Ascending aorta (tissue), 2 donors: ENCODE measurements at places on chromosomes 1 and 21.

- DNase-seq = no peak
Observed at GRCh38 chr1:70779571-70779970, 268.0 kb downstream of the PTGER3 start.

- no peak for DNase-seq
Observed at GRCh38 chr1:160168609-160169369, 17.4 kb downstream of the ATP1A4 start.

GRCh38 chr1:11930571-11931445 is 3.7 kb upstream of the PLOD1 start:
- no peak for DNase-seq

- DNase-seq = no peak
Observed at GRCh38 chr1:236334893-236335545, 53.3 kb upstream of the ERO1B start.

DNA sequence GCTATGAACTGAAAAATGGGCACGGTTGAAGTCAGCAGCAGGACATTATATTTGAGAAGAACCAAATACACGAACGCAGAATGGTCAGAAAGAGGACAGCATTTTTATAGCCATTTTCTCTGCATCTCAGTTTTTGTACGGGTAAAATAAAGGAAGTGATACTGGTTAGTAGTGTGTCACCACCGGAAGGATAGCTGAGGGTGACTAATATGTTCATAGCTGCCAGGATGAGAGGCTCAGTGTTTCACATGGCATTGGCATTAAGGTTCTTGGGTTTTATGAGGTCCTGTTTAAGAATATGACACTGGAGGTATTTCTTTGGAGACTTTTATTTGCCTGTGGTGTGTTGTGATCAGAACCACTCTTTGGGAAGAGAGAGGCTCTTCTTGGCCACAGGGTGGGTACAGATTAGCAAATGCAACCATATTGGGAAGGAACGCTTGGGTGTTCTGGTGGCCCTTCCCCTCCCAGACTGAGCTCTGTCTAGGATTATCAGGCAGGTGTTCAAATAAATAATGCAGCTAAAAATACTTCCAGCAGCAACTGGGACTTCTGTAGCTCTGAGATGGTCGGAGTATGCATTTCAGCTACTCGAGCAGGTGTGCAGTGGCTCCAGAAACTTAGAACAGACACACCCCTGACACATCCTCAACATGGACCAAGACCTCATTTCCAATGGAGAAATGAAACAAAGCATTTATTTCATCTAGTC is 158.2 kb downstream of the PBX1 start:
- DNase-seq = no peak

DNA sequence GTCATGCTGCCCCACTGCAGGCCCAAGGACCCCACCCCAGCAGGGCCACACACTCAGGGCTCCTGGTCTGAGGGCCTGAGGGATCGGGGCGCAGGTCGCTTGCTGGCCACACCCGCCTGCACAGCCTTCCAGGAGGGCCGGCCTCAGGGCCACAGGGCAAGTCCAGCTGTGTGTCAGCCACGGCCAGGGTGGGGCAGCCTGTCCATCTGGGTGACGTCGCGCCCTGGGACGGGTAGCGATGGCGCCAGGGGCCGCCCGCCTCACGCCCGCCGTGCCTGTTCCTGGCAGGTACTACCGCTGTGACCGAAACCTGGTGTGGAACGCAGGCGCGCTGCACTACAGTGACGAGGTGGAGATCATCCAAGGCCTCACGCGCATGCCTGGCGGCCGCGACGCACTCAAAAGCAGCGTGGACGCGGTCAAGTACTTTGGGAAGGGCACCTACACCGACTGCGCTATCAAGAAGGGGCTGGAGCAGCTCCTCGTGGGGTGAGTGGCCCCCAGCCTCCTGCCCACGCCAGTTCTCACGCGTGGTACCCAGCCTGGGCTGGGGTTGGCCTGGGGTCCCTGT is 2.5 kb downstream of the COL6A1 start:
- no peak for DNase-seq

- DNase-seq = no peak
Observed at GRCh38 chr1:41704196-41704595, 214.5 kb downstream of the HIVEP3 start.

GRCh38 chr1:63523738-63524137 is 413 bp downstream of the EFCAB7 start:
- DNase-seq = no peak

DNA sequence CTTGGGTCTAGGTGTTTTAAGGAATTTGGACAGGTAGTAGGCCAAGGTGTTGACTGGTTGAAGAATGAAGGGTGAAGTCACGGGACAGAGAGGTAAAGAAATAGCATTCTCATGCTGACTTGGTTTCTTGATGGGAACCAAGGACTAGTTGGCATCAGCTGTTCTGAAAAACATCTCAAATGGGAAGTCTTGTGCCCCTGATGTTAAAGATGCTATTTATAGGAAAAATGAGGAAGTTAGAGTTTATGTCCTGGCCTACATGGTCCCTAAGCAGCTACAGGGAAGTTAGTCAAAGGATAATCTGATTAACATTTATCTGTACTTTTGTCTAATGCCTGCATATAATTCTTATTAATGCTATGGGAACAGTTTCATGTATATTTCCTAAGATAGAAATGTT is 262.4 kb downstream of the HHIPL2 start:
- DNase-seq = no peak

DNA sequence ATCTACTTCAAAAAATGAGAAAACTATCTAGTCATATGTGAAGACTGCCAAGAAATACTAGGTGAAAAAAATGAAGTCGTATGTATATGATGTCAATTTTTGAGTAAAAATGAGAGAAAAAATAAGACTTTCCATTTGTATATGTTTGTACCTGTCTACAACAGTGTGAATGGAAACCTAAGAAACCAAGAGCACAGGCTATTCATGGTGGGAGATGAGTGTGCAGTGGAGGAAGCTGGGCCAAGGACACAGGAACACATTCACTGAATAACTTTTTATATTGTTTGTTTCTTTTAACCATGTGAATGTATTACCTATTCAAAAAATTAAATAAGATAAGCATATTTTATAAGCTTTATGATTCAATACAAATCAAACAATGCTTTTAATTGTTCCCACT is 67.0 kb downstream of the ERO1B start:
- no peak for DNase-seq

DNA sequence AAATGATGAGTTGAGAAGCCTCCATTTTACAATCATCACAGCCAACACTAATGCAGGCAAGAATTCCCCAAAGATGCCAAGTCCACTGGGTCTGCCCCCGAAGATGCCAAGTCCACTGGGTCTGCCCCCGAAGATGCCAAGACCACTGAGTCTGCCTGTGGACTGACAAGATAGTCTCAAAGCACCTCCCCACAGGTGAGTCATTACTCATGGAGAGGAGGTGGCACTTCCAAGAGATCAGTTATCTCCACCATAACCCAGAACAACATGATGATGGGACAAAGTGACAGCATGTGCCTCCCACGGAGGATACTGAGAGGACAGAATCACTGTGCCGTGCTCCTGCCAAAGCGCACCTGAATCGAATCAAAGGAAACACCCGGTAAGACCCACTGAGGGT is 4.8 kb downstream of the PTTG1IP start:
- no peak for DNase-seq

GRCh38 chr21:39518847-39519210 is 67.1 kb downstream of the SH3BGR start:
- no peak for DNase-seq

GRCh38 chr1:119711804-119712341 is at the start of gene PHGDH:
PHGDH (plus strand) TSS chr1:119711934; CDS start chr1:119712023, 89 bp downstream.
- DNase-seq = no peak

- DNase-seq = no peak
Observed at GRCh38 chr1:159848326-159848725, 14.1 kb downstream of the VSIG8 start.

DNA sequence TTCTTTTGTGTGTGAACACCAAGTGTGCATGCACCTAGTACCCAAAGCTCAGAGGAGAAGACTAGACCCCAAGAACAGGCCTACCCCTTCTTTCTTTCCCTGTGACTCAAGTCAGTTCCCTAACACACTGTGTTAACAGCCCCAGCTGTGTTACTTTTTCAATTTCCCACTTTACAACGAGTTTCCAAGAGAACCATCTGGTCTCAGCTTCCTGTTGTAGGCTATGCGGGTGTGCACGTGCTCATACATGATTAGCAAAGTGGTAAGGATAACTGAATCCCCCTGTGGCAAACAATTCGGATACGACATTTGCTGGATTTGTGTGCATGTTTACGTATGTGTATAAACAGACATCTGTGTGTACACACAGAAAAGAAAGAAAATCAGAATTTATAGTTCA is 17.9 kb downstream of the IFNAR2 start:
- no peak for DNase-seq

GRCh38 chr1:32969566-32969965 is 5.0 kb upstream of the RNF19B start:
- no peak for DNase-seq

DNA sequence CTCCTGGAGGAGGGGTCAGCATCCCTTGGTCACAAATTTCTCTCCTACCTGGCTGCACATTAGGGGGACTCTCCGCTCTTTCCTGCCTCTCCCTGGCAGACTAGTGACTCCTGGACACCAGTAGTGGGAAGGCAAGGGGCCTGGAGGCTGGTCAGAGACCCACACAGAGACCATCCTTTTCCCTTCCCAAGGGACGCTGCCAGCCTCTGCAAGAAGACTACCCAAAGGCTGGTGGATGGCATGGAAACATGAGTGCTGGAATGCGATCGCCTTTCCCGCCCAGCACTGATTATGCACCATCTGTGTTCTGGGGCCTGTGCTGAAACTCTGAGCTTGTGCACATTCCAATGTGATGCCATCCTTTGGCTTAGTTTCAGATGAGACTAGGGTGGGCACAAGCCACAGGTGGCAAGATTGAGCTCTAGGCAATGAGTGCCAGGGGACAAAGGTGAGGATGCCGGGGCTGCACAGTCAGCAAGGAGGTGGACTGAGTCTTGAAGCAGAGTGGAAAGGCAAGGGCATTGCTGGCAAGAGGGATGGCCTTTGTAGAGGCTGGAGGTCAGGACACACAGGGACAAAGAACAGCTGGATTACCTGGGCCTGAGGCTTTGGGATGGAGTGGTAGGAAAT is 12.6 kb upstream of the EPS8L3 start:
- DNase-seq = no peak

GRCh38 chr1:170727963-170728362 is 64.0 kb downstream of the PRRX1 start:
- DNase-seq = no peak
